ENCODE measurements at places on chromosomes 1 and 21.

- no peak for DNase-seq
Observed at GRCh38 chr1:1752636-1753606, 25.3 kb downstream of the NADK start.

GRCh38 chr1:95133687-95134086 is 16.5 kb downstream of the TLCD4 start:
- no peak for DNase-seq

GRCh38 chr1:6975331-6976043 is 190.2 kb downstream of the CAMTA1 start:
- no peak for DNase-seq

DNA sequence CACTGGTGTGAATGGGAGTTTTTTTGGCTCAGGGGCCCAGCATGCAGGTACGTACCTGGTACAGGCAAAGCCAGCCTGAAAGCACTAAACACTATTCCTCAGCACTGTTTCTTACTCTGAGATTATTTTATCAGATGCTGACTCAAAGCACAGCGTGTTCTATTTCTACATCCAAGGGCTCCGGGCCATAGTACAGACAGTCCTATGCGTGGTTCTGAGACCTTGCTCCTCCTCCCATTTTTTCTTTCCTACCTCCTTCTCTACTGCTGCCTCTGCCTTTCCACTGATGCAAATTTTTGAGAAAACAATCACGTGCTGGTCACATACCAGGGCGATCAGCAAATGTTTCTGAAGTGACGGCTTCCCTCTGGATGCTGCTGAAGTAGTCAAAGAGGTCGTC is 36.3 kb downstream of the PDPN start:
- DNase-seq: no peak

GRCh38 chr1:103461161-103462105 is 64.1 kb upstream of the RNPC3 start:
- DNase-seq: no peak

GRCh38 chr1:35929730-35930592 is 944 bp upstream of the AGO3 start:
- no peak for DNase-seq

GRCh38 chr1:96651517-96651916 is 70.1 kb upstream of the PTBP2 start:
- DNase-seq: no peak

DNA sequence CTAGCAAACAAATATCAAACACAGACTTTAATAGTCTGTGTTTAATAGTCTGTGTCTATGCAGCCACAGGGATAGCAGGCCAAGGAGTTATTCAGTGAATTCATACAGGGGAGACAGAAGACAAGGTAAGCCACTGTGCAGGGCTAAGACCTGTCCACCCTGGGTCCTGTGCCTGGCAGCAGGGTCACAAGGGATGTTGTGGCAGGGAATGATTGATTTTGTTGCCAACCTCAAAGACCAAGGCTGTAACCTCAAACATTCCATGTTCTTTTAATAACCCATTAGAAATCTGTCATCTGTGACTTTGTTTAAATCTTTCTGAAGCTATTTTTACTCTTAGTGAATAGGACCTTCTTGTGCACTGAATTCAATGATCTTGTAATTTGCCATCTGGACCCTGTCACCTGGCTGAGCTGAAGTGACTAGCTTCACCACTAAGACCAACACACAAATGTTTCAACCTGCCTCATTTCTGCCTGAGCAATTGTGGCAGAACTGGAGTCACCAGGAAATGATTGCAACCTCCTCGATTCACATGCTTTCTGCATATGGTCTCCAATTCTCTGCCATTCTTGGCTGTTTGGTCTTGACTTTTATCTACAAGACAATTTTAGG is 154.2 kb downstream of the ASTN1 start:
- DNase-seq: no peak

DNA sequence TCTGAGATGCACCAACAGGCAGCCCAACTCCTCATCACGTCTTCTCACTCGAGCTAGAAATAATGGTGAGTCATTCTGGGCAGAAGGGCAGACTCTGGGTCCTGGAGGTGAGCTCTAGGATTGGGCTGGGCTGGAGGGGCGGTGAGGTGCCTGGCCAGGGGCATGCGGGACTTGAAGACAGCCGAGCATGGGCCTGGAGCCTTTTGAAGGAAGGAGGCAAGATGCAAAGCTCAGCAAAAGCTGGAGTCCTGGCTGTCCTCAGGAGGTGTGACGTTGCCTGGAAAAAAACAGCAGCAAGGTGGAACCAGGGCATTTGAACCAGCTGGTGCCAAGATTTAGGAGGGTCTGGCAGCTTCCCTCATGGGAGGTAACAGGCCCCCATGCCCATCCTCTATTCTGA is 712 bp downstream of the KCNA2 start:
- DNase-seq: no peak

- no peak for DNase-seq
Observed at GRCh38 chr1:22379566-22379965, 72.1 kb upstream of the ZBTB40 start.

DNA sequence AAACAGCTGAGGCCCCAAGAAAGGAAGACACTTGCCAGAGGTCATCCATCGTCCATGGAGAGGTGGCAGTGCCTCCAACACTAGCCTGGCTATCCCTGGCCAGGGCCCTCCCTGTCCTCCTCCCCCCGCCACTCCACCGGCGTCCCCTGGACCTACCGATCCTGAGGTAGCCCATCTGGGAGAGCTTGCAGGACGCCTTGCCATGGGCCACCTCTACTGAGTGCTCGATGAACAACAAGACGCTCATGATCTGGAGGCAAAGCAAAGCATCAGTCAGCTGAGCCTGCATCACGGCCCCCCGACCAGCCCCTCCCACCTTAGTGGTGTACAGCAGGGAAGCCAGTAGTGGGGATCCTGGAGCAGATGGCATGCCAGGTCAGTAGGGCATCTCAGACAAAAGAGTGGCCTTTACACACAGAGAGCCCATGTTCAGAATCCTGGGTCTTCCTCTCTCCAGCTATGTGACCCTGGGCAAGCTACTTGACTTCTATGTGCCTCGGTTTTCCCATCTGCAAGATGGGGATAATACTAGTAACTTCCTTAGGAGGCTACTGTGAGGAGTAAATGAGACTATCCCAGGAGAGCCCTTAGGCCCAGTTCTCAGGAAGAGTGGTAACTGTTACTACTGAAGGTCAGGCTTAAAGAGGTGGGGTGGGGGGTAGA is 15.1 kb downstream of the LAPTM5 start:
- DNase-seq: no peak

DNA sequence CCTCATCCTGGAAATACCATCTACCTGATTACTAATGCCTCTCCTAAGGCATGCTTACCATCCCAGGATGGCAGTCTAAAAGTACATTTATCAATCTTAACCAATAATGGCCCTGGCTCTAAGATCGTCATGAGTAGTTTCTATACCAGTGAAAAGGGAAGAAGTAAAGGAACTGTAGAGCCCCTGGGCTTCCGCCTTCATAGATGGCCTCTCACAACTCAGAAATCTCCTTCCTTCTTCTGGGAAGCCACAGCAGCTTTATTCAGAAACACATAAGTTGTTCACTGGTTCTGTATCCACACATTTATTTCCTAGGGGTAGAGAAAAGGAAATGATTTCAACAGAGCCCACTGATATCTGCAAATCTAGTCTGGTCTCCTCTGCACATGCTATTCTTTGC is 41.0 kb upstream of the CD5L start:
- DNase-seq: no peak

- DNase-seq: no peak
Observed at GRCh38 chr1:83012950-83013349, 986.0 kb downstream of the TTLL7 start.

DNA sequence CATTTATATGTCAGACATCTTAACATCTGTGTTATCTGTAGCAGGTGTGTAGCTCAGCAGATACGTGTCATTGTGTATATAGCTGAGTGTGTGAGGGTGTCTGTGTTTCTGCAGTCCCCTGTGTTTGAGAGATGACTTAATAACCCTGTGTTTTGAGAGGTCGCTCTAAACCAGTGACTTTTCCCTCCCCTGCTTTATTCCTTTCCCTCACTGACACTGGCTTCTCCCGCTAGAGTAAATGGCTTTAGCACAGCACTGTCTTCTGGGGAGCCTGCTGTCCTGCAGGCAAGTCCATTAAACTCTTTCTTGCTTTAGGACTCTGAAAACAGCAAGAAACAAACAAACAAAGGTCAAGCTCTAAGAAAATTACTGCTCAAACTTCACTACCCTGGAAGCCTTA is 53.0 kb downstream of the VANGL1 start:
- DNase-seq: no peak

DNA sequence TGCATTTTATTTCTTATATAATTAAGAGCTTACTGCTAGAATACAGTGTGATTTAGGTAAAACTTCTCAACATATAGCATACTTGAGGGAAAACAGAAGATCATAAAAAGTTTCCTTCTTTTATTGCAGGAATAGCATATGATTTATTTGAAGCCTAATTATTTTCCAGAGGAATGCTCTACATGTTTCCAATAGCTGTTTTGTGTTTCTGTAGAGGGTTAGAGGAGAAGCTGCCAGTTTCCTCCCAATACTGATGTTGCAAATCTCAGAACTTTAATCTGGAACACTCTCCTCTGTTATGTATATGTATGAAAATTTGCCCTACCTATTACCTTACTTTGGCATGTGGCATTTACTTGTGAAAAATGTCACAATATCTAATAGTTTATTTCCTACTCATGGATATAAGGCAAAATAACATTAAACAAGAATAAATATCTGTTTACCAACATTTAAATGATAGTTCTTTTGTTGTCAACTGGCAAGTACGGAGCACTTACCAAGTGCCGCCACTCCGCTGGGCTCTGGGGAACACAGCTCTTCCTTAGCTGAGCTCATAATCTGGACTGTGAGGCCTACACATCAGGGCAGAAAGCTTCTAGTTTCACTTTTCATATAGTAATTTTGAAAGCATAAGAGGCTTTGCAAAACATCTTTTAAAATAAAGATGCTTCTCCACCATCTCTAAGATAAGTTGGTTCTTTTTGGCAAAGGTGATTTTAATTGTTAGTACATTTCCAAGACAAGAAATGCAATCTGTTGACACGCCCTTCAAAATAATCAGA is 239.8 kb upstream of the C1orf105 start:
- no peak for DNase-seq

DNA sequence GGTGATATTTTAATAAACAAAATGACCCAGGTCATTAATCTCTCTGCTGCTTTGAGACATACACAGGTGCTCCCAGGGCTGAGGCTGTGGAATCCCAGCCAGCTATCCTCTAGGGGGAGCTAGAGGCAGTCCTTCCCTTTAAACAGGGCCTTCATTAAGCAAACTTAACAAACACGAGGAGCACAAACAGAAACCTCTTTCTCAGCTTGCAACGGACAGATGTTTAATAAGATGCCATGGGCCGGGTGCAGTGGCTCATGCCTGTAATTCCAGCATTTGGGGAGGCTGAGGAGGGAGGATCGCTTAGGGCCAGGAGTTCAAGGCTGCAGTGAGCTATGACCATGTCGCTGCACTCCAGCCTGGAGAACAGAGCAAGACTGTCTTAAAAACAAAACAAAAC is 106.7 kb downstream of the HIVEP3 start:
- DNase-seq: no peak

GRCh38 chr1:145805057-145805456 is 18.8 kb downstream of the RNF115 start:
- no peak for DNase-seq

DNA sequence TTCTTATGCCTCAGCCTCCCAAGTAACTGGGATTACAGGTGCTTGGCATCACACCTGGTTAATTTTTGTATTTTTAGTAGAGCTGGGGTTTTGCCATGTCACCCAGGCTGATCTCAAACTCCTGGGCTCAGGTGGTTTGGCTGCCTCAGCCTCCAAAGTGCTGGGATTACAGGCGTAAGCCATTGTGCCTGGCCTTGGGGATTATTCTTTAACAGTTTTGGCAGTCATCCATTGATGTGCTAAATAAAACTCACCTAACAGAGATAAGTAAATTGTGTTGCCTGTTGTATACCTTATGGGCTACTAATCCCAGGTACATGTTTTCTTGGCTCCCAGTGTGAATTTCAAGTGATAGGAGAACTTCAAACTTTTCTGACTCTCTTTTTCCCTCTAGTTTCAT is 35.2 kb upstream of the PDE4B start:
- no peak for DNase-seq

GRCh38 chr1:187817782-187818181 is 989.0 kb downstream of the PLA2G4A start:
- DNase-seq: no peak

DNA sequence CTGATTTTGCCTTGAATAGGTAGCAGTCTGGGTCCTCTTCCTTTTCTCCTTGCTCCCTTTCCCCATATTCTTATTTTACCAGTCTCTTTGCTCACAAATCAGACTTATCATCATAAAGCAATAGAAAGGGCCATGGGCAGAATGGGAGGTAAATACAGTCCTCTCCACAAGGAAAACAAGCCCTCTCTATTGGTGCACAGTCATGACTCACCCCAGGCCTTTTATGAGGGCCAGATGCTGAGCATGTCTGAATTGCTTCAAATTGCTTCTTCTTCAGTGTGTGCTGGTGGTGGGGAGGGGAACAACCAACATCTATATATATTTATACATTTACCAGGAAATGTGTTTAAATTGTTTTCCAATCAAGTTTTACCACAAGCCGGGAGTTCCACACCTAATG is 75.2 kb downstream of the GFI1 start:
- DNase-seq: no peak

GRCh38 chr1:230268371-230269170 is 157.6 kb downstream of the PGBD5 start:
- peak; percentile 3 for DNase-seq

DNA sequence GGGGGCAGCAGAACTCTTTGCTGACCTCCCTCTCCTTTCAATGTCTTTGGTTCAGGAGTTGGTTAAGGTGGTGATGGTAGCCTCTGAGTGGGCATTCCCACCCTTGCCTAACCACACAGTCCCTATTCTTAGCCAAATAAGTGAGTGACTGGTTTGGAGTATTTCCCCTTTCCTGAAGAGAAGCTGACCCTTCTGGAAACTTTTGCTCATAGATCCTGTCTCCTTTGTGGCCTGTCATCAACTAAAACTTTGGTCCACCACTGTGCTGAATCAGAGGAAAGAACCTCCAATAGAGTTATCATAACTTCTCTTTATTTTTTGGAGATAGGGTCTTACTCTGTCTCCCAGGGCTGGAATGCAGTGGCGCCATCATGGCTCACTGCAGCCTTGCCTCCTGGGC is 31.1 kb downstream of the C1orf21 start:
- DNase-seq: no peak

DNA sequence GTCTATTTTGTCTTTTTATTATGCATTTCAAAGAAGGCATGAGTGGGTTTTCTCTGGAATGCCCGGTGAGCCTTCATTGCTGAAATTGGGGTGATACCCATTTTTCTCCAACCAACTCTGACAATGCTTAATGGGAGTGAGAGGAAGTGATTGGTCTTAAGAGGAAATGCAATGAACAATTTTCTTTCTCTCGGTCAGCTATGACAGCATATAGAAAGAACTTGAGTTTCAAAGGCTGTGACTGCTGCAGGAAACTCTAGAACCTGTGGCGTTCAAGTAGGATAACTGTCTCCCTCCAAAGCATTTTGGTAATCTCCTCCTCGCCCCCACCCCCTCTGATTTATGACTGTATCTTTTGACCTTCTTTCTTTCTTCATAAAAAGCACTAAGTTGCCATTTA is 155.9 kb downstream of the LYPLAL1 start:
- DNase-seq: no peak
